Iris pigment epithelial cell (primary cell): ENCODE measurements at places on chromosomes 12 and 14.
A peak's percentile ranks its signal among the peaks of the same experiment; 100 is the strongest.

DNA sequence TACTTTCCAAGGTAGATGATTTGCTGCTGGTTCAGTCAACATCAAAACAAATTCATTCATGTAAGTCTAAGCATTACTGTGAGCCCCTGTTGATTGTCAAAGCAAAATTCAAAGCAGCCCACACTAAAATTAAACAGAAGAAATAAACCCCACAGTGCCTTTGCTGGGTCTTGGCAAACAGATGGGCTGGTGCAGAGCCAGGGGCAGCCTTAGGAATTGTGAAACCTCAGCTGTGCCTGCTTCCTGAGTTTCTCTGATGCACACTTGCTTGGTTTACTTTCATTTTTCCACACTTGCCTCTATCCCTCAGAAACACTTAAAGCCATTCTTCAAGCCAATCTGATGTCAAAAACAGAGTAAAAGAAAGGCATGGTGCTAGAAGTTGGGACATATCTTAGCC is 6.6 kb upstream of the PLEKHG7 start:
- DNase-seq = peak; percentile 65

DNA sequence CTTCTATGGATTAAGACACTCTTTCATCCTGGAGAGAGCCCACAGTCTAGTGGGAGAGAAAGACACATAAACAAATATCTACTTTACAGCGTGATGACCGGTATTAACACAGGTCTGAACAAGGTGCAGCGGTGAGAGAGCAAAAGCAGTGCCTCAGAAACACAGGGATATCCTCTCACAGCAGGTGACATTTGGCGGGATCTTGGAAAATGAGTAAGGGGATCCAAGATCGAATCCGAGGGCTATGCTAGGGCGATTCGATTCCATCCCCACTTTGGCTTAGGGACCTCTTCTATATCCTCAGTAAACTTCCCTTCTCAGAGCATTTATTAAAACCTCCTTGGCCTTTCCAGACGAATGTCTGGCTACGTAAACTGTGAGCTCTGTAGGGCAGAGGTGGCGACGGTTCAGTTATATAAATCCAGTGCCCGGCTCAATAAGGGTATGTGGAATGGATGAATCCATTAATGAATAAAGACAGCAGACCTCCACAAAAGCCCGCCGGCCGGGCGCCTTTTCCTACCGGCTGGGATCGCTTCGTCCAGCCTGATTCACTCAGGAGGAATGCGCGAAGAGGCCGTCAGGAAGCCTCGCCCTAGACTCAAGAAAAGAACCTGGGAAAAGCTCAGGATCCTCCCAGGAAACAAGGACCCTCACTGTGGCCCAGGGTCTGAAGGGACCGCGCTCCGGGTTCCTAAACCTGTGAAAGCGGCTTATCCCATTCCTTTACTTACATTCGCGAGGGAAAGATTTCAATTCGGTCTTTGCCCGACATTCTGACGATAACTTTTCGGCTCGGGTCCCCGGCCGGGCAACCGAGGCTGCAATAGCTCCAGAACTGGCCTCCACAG is 455 bp downstream of the ATP6V1D start:
- DNase-seq = peak; percentile 68

DNA sequence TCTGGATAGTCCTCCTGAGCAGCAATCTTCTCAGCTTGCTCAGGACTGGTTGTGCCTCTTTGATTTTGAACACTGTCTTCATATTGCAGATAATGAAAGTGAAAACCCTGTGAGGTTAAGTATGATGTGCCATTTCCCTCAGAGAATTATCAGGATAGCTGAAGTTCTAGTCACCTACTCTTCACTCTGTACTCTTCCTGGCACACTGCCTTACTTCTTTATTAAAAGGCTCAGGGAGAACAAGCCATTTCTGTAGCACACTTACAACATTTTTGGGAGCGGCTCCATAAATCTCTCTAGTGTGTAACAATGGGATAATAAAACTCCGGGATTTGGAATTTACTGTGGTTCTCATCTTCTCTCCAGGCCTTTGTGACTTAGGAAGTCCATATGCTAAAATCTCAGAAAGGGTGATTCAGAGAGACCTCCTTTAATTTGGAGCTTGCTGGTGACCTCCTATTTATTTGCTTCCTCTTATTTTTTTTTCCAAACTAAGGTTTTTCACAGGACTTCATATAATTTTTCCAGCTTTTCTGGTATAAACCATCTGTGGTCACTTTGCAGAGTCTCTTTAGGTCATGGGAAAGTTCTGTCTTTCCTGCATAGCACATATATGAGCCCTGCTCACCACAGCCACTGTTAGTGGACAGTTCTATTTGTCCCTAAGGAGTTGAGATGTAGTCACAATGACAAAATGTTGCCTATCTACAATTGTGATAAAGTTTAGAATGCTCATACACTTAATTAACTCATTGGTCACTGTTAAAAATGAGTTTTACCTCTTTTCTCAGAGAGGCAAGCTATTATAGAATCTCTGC is 53.5 kb upstream of the LDHB start:
- DNase-seq = peak; percentile 7

DNA sequence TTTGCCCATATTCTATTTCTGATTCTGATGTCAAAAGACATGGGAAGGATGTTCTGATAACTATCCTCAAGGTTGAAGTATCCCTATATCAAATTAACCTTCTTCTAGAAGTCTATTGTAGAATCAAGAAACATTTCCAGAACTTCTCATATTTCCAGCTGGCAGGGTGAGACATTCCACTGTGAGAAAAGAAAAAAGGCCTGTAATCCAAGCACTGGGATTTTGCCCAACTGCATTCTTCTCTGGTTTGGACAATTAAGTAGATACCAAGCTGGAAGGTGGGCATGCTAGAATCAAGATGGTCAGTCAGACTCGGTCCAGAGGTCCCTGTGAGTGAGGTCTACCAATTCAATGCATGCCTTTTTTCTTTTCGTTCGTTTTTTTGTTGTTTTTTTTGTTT is 60.9 kb downstream of the MAP3K9 start:
- DNase-seq = peak; percentile 24

DNA sequence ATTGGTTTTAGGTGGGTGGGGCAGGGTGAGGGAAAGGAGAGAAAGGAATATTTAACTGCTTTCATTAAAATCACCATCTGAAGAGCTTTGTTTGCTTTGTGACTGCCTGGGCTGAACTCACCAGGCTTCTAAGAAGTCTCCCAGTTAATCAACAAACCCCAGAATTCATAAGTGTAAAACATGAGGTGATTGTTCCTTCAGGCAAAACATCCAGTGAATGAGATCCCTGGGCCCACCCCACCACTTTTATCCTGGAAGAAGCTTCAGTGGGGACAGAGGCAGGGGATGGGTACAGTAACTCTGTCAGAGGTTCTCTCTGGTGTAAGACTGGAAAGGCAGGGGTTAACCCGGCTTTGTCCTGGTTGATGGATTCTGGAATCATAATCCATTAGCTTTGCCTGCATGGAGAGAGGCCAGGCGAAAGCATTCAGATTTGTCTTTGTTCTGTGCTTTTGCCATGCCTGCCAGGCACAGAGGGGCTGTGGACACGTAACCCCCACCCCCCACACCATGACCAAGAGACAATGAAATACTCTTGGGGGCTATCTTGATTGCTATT is 16.7 kb downstream of the PDE1B start:
- no peak for DNase-seq

DNA sequence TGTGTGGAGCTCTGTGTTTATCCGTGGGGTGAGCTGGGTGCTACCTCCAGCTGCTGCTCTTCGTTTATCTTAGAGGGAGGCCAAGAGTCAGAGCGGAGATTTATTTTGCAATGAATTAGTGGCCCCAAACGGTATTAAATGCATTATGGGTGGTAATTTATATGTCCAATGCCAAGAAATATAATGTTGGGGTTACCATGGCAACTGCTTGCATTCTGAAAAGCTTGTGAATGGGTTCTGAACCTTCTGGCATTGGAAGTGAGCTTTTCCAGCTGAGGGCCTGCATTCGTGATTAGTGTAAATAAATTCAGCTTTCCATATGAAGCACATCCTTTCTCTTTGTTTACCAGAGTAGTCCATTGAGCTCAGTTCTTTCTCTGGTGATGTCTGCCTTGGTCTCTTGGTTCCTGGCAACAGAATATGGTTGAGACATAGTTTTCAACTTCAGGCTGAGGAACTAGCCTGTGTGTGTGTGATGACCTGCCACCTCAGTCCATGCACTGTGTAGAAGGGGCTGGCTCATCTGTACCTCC is 51.8 kb downstream of the TRAF3 start:
- peak; percentile 54 for DNase-seq

- peak; percentile 81 for DNase-seq
These were observed 754 bp downstream of the ZNF605 start for GRCh38 chr12:132955094-132956010.
